ENCODE measurements at places on chromosomes 16 and 17.
A peak's percentile ranks its signal among the peaks of the same experiment; 100 is the strongest.

- no peak for DNase-seq
Measured at GRCh38 chr16:46991729-46992704, 18.5 kb upstream of the DNAJA2 start.

- DNase-seq: no peak
Measured at GRCh38 chr17:66675991-66676371, 158.9 kb upstream of the CACNG5 start.

GRCh38 chr17:62929320-62929719 lies 36.7 kb upstream of the TANC2 start:
- DNase-seq: no peak

GRCh38 chr16:7938175-7938574 lies 605.5 kb downstream of the RBFOX1 start:
- DNase-seq: no peak

GRCh38 chr17:45900723-45901415 lies 6.5 kb downstream of the MAPT start:
- DNase-seq: no peak

DNA sequence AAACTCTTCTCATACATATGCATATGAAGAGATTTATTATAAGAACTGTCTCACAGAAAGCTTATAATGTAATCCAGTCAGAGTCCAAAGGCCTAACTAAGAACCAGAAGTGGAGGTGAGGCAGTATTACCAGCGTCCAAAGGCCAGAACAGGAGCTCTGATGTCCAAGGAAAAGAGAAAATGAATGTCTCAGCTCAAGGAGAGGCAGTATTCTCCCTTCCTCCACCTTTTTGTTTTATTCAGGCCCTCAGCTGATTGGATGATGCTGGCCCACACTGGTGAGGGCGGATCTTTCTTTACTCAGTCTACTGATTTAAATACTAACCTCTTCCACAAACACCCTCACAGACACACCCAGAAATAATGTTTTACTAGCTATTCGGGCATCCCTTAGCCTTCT lies 43.4 kb downstream of the FBXL20 start:
- DNase-seq: no peak

DNA sequence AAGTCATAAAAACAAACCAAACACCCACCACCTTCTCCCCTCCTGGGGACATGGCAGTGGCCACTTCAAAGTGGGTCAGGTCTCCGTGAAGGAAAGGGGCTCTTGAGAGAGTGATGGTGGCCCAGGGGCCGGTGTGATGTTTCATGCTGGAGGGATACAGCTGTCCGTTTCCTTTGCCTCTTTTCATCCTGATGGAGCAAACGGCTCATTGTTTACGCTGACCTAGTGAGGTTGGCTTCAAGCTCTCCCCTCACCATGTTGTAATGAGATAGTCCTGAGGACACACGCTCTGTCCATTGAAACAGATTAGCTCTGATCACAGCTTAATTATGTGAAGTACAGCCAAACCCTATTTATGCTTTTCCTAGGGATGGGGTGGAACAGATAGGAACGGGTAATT lies 34.2 kb downstream of the CDH13 start:
- no peak for DNase-seq

GRCh38 chr17:27290916-27291598 lies 2.9 kb upstream of the WSB1 start:
- no peak for DNase-seq

GRCh38 chr16:9042964-9043680 lies 48.3 kb upstream of the HAPSTR1 start:
- no peak for DNase-seq

DNA sequence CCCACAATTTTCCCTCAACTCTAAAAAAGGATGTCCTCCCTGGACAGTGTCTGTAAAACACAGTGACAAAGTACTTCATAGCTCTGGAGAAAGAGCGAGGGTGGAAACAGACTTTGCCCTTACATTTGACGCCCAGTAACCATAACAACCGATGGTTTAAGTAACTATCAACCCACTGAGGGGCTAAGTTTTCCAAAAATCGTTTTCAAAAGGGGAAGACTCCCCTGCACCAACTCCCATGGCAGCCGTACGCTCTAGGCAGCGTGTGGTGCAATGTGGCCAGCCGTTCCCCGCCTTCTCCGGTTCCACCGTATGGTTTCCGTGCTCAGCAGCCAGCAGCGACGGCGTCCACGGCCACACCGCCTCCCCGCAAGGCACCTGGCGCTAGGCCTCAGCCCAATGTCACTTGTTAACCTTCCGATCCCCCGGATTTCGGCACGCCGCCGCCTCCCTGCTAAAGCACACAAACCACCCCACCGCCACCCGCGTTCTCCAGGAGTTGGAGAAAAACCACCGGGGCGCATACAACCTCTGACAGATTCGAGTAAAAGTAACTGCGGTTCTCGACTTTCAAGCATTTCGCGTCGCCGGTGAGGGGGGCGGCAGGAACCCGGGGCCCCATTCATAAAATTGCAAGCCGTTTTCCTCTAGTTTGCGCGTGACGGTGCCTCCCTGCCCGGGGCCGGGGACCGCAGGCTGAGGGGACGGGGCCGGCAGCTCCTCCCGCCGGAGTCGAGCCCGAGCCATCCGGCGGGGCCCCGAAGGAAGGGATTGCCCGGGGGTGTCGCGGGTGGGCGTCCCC lies 661 bp downstream of the TEX2 start:
- peak; percentile 37 for DNase-seq

DNA sequence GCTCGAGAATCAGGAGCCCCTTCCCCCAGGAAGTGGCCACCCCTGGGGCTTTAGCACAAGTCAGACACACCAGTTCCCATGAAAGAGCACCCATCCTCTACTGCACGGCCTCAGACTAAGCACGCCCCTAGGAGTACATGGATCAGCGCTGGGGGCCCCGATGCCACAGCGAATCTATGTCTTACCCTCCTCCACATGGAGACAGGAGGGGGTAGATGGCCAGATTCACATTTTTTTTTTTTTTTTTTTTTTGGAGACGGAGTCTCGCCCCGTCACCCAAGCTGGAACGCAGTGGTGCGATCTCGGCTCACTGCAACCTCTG lies 3.2 kb upstream of the EXOSC6 start:
- DNase-seq: no peak

GRCh38 chr17:75087182-75087557 lies 584 bp upstream of the SLC16A5 start:
- no peak for DNase-seq

- no peak for DNase-seq
Measured at GRCh38 chr16:82152196-82152595, 17.8 kb downstream of the MPHOSPH6 start.

DNA sequence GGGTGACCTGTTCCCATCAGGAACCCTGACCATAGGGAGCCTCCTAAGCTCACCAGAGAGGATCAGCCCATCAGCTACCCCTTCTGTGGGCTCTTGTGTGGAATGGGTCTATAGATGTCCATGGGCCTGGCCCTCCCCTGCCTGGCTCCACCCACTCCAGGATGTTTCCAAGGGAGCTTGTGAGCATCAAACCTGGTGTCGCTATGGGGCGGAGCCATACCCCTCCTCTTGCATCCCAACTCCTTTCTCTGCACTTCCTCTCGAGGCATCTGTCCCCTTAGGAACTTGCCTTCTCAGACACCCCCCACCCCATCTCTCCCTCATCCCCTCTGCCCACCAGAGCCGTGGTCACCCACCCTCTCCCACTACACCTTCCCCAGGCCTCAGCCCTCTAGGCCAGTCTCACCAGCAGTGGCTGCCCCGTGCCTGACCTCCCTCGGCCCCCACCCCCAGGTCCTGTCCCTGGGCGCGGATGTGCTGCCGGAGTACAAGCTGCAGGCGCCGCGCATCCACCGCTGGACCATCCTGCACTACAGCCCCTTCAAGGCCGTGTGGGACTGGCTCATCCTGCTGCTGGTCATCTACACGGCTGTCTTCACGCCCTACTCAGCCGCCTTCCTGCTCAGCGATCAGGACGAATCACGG lies 10.4 kb downstream of the KCNH6 start:
- no peak for DNase-seq

- DNase-seq: no peak
Measured at GRCh38 chr16:50534091-50534490, 14.1 kb upstream of the NKD1 start.

DNA sequence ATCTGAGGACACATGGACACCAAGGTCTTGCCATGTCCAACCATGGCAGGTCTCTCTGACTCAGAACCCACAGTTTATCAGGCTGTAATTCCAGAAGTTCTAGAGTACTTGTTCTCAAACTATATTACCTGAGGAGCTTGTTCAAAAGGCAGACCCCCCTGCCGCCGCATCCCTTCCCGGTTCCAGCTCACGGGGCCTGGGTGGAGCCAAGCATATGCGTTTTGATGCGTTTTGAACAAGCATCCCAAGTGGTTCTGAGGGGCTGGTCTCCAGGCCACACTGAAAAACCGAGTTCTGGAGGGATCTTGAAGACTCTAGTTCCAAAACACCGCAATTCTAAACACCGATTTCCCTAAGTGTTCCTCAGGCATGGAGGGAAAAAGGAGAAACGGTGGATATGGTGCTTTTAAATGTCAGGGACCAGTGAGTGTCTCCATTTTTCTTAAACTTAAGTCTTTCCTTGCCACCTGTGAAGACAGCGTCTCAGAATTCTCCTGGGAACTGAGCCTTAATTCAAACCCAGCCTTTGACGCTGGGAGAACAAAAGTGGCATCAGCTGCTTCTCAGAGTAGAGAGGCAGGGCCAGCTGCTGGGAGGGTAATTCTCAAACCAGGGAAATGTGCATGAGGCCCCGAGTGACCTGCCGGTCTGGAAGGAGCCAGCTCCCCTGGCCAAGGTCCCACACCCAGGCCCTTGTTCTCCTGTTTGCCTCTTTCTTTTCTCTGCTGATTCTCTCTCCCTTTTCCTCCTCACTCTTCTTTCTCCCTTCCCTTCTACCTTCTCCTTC lies 84.4 kb upstream of the PLCG2 start:
- DNase-seq: no peak

GRCh38 chr17:80251966-80252365 lies 8.7 kb upstream of the RNF213 start:
- no peak for DNase-seq

DNA sequence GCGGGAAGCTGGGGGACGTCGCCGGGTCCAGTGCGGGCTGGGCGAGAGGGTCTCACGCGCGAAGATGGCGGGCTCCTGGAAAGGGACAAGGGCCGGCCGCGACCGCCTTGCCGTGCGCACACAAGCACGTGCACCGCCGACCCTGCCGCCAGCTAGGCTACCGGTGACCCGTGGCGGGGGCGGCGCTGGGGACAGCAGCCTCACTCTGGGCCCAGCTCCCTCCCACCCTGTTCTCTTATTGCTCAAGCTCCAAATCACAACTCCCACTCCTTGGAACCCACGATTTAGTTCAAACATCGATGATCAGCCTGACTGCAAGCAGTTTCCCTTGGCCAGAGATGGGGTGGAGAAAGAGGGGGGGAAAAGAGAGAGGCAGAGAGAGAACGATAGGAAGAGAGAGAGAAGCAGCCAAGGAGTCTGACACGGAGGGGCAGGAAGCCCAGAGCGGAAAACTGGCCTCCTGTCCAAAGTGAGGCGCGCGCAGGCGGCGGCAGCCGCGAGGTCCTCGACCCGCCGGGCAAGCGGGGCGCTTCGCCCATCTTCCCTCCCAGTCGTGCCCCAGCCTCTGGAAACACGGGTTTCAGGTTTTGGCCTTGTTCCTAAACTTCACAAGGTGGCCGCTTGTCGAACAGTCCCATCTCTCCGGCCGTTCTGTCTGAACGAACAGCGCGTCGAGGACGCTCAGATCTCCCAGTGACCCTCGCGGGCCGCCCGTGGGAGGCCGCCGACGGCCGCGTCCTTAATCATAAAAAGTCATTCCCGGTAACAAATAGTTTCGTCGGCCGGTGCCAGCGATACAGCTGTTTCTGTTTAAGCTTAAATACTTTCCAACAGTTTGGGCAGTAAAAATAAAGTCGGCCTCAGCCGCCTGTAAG lies 1.7 kb upstream of the CBX8 start:
- no peak for DNase-seq

DNA sequence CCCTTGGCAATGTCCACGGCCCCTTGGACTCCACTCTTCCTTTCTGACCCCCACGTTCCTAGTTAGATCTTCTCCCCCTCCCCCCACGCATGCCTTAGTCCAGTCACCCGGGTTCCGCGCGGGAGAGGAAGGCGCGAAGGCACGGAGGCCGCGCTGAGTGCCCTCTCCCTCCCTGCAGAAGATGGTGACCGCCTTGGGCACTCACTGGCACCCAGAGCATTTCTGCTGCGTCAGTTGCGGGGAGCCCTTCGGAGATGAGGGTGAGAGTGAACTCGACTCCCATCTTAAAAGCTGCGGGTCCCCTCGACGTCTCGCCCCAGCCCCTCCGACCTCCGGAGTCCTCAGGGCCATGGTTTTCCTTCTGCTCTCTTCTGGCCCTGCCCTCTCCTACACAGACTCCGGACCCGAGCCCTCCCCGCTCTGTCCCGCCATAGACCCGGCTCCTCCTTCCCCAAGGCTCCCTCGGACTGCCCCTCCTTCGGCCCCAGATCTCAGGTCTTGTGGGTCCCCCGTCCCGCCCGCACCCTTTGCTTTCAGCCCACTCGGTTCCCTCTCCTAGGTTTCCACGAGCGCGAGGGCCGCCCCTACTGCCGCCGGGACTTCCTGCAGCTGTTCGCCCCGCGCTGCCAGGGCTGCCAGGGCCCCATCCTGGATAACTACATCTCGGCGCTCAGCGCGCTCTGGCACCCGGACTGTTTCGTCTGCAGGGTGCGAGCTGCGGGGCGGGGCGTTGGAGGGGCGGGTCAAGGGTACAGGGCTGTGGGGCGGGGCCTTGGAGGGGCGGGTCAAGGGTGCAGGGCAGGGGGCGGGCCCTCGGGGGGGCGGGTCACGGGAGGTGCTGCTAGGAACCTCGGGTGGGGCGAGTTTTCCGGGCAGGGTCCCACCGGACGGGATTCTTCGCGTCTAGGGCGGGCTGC lies 4.6 kb downstream of the TGFB1I1 start:
- DNase-seq: peak; percentile 83

DNA sequence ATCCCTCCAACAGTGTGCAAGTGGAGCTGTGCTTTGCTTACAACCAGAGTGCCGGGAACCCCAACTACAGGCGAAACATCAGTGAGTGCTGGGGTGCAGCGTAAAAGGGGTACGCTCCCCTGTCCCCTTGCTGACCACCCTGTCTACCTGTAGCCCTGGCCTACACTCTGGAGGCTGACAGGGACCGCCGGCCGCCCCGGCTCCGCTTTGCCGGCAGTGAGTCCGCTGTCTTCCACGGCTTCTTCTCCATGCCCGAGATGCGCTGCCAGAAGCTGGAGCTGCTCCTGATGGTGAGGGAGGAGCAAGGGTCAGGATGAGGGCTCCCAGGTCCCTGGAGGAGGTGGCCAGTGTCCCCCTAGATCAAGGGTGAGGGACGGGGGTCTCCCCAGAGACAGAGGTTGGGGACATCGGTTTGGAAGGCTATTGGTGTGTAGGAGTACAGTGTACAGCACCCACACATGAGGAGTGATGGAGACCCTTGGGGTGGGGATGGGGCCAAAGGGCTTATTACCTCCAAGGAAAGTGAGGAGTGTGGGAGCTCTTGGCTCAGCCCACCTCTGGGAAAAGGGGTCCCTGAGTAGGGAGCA lies 19.6 kb upstream of the PDK2 start:
- DNase-seq: no peak

Data from stimulated activated CD8-positive, alpha-beta memory T cell treated with anti-CD3 and anti-CD28 coated beads, Interleukin-7, amount 100 ng/mL, for 48 hours (primary cell).